ENCODE measurements at places on chromosomes 4 and X.

- no peak for DNase-seq
These were observed 541 bp upstream of the FIP1L1 start for GRCh38 chr4:53376900-53377299.

- no peak for DNase-seq
These were observed 47.3 kb downstream of the ARHGAP24 start for GRCh38 chr4:85522277-85522676.

GRCh38 chrX:121260596-121261240, 213.3 kb downstream of the GLUD2 start:
- DNase-seq, result no peak

GRCh38 chr4:53816561-53816960, 225.3 kb upstream of the LNX1 start:
- DNase-seq, result no peak

- DNase-seq, result no peak
These were observed 153.9 kb downstream of the CEP135 start for GRCh38 chr4:56102601-56103000.

DNA sequence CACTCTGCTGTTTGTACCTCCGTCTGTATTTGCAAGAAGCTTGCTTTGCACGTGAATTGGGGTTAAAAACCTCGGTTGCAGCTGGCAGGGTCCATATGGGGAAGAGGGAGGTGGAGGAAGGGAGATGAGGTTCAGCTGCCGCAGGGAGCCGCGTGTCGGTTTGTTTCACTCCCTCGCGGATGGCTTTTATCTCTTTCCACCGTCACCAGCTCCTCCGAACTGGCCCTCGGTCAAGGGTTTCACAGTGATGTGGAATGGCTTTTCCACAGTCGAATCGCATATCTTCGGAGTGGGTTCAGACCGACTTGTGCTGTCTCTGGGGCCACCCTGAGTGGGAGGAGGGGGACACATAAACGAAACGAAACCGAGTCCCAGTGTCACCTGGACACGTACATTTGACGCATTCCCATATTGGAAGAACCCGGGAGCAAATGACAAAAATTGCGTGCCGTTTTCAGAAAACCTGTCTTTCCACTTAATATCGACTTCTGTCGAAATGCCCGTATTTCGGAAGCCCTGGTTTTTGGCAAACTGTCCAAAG, 929 bp downstream of the ZBTB33 start:
- peak; percentile 30 for DNase-seq

GRCh38 chr4:79850626-79851025, 222.4 kb downstream of the ANTXR2 start:
- DNase-seq, result no peak

GRCh38 chr4:55910140-55910539, 38.6 kb upstream of the CEP135 start:
- no peak for DNase-seq
